HCT116 (cell line): ENCODE measurements at places on chromosomes 6 and 20. TPM values are rescaled to one million over a fixed set of nuclear protein-coding genes. Genes with fewer than 3 reads are reported as not detected.

DNA sequence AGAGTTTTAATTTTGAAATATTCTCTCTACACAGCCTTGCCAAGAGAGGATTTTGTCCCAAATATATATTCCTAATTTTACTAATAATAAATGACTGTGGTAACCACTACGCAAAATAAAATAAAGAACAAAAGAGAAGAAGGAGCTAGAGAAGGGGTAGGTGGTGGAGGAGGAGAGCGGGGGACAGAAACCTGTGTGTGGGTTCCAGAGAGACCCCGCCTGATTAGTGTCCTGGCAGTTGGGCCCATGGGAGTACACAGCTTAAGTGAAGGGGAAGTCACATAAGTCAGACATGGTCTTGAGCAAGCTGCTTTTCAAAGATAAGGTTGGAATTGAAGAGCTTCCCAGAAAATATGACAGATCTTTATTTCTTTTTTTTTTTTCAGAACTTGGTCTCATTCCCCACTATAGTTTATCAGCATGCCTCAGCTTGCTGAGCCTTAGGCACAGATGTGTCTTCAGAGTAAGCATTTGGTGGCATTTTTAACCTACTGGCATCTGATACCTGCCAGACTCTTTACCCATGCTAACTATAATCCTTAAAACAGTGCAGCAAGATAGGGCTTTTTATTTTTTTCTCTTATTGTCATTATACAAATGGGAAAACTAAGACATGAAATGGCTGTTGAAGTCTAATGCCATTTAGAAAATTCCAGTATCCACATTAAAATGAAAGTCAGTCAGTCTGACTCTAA lies 9.6 kb upstream of the RHAG start:
- no peak overlapping the region for H3K4me3 ChIP-seq
- H3K27me3 ChIP-seq, result no peaks in the 10 kb centered on the region
- no peak for DNase-seq

DNA sequence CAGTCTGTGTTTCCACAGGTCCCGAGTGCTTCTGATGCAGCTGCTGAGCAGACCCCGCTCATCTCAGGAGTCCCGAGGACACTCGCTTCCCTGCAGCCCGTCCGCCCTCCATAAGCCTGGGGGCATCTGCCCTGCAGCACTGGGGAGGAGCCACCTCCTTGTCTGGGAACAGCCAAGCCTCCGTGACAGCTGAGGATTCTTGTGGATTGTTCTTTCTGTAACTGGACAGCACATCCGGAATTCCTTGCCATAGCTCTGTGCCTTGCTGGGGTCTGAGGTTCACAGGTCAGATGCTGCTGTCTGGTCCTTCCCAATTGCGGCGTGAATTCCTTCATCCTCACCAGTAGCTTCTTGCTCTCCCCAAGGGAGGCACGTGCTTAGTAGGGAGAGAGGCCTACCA lies 38.4 kb upstream of the FNDC1 start:
- DNase-seq, result no peak
- no peak overlapping the region for H3K27ac ChIP-seq
- H3K36me3 ChIP-seq, result no peaks in the 10 kb centered on the region
- H3K27me3 ChIP-seq, result no peaks in the 10 kb centered on the region

RNF114 gene
- 66.8 TPM for total RNA-seq

CCN6 gene
- total RNA-seq, result not detected
